SK-N-SH treated with all-trans-retinoic acid at 6 μM for 48 hours (cell line): ENCODE measurements at places on chromosomes 13 and 19.

GRCh38 chr13:113981194-113981605, 7.3 kb upstream of the C13orf46 start:
- no peak for ATAC-seq

GRCh38 chr19:33562636-33563035, 41.0 kb upstream of the PEPD start:
- no peak for ATAC-seq

GRCh38 chr19:49363268-49364082, at the start of gene DKKL1:
TSS of gene DKKL1 (plus strand) at chr19:49363877. CDS start at chr19:49363999, 122 bp downstream.
- peak; percentile 84 for ATAC-seq

DNA sequence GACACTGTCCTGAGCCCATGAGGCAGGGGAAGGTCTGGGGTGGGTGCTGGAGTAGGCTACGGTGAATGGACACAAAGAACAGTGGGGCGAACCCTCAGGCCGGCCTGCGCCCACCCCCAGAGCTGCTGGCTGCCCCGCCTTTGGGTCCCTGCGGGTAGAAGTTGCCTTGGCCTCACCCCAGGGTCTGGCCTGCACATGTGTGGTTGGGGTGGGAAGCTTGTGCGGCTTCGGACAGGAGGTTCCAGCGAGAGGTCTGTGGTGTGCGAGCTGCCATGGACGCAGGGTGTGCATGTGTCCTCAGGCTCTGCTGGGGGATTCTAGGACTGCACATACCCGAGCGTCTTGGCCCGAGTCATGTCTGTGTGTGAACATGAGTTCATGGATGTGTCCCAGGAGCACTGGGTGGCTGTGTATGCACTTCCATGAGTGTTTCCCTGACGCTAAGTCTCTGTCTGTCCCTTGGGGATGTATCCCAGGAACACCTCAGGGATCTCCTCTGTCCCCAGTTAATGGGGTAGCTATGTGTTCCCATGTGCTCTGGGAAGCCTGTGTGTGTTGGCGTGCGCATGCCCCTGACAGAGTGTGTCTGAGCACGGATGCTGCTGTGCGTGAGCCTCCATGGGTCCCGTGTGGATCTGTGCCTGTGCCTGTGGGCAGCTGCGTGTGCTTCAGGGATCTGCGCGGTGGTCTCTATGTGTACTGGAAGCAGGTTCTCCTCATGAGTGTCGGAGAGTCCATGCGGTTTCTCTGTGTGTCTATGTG, 20.8 kb upstream of the POU2F2 start:
- ATAC-seq, result no peak

DNA sequence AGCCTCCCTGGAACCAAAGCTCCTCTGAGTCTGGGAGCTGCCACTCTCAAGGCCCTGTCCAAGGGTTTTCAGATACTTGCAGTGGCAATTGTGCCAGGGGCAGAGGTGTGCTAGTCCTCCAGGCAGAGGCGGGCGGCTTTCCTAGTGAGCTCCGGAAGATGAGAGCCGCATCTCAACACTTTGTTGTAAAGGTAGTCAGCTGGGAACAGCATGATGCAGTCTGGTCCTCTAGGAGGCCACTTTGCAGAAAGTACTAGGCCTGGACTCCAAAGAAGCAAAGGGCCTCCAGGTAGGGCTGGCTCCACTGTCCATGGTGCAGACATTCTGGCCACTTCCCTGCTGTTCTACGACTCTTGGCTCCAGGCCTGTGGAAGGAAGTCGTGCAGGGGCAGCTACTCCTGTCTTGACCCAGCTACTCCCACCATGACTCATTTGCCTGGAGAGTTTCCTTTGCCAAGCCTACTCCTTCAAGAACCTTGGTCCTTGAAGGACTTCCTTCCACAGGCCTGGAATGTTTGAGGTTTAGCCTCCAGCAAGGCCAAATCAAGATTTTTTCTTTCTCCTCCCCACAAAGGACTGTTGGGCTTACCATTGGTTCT, 9.9 kb upstream of the ZNF536 start:
- no peak for ATAC-seq

- ATAC-seq, result no peak
These were observed 245.3 kb upstream of the NBEA start for GRCh38 chr13:34696741-34697140.

- no peak; the same call in 2 of the 3 replicates for ATAC-seq
These were observed 74.9 kb downstream of the ALOX5AP start for GRCh38 chr13:30810261-30810701.

DNA sequence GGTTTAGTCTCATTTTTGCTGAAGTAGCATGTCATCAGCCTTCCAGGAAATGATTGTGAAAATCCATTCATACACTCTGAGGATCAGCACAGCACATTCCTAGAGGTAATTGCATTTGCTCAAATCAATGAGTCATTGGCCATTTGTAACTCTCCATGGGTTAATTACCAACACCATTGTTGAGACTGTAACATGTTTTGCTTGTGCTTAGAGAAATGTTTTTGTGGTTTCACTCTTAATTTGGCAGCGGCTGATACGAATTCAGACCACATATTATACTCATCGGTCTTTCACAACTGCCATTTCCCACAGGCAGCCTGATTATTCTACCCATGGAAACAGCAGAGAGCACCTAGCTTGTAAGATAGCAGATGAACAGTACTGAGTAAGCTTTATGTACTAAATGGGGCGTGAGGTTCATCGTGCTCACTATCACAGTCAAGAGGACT, 110.3 kb downstream of the NHLRC3 start:
- no peak for ATAC-seq

DNA sequence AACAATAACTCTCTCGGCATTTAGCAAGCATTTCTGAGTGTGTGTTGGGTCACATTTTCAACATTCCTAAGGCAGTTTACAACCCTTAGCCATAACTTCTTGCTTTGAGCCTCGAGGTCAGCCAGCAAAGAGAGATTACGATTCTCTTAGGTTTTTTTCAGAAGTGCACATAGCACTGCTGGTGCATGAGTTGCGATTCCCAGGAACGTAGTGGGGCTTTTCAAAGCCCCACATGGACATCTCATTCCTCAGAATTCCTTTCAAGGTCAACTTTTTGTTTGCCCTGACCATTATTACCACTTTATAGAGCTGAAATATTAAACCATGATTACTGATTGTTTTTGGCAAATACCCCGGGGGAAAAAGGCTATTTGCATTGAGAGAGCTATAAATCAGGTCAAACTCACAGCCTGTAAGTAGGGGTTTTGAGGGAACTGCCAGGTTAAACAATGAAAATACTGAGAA, 705.3 kb downstream of the GPC5 start:
- no peak for ATAC-seq

GRCh38 chr13:30998136-30999088, 66.0 kb downstream of the TEX26 start:
- ATAC-seq, result peak; percentile 94

- no peak for ATAC-seq
These were observed 4.3 kb upstream of the PTGER1 start for GRCh38 chr19:14479309-14479974.

DNA sequence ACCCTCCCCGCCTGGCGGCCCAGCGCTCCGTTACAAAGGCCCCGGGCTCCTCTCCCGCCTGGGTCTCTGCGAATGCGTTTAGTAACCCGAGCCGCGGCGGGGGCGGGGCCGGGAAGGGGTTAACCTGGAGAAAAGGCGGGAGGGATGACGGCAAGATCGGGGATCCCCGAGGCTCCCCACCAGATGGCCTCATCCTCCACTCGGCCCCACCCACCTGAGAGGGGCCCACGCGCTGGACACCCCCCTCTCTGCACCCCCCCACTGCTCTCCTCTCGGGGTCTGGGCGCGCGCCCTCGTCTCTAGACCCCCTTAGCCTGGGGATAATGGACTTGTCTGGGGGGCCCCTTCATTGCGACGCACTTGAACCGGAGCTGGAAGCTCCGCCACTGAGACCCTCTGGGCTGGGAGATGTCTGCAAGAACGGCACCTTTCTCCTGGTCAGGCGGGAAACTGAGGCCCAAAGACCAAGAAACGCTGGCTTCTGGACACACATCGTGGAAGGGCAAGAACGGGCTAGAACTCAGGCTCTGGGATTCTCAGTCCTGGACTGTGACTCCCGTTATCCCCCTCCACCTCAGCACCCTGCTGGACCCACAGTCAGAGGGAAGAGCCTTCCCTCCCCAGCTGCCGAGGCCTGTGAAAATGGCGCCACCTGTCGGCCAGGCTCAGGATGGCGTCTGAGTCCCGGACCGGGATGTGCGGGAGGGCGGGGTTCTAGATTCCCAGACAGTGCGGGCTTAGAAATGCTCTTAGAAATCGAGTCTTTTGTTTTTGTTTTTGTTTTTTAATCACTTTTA, 2.9 kb upstream of the LTBP4 start:
- peak; percentile 81 for ATAC-seq

- no peak for ATAC-seq
These were observed 45.7 kb upstream of the C1QTNF9 start for GRCh38 chr13:24263632-24264031.

GRCh38 chr19:36572593-36573019, 486 bp downstream of the ZNF529 start:
- ATAC-seq, result peak; percentile 11

DNA sequence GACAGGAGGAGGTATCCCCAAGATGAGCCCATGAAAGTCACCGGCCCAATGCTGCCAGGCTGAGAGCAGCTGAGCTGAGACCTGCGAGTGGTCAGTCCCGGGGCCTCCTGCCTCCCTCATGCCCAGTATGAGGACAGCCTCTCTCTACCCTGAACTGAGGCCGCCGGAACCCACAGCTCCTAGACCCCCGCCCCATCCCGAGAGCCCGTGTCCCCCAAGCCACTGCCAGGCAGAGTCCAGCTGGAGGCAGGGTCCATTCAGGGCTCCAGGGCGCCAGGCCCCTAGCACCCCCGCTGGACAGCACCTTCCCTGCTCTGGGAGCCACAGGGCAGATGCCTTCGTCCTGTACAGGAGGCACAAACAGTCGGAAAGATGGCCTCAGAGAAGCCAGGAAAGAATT, 38.7 kb downstream of the MLLT1 start:
- no peak for ATAC-seq

GRCh38 chr19:8041531-8041931, 11.0 kb upstream of the CCL25 start:
- ATAC-seq, result no peak; the same call in 2 of the 3 replicates

DNA sequence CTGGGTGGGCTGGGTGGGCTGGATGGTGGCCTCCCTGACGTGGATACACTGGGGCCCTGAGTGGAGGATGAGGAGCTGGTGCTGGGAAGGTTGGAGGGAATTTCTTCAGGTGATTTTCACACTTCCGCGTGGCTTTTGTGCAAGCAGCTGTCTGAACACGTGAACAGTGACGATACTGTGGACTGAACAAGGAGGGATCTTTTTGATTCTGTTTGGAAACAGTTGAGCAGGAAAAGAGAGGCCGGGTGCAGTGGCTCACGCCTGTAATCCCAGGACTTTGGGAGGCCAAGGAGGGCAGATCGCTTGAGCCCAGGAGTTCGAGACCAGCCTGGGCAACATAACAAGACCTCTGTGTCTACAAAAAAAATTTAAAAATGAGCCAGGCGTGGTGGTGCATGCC, 9.1 kb upstream of the GTF2F1 start:
- ATAC-seq, result no peak

- ATAC-seq, result peak; percentile 64
These were observed 764 bp downstream of the MIR17HG start for GRCh38 chr13:91347996-91348905.

- no peak for ATAC-seq
These were observed 32.5 kb downstream of the MARK4 start for GRCh38 chr19:45283443-45284033.

DNA sequence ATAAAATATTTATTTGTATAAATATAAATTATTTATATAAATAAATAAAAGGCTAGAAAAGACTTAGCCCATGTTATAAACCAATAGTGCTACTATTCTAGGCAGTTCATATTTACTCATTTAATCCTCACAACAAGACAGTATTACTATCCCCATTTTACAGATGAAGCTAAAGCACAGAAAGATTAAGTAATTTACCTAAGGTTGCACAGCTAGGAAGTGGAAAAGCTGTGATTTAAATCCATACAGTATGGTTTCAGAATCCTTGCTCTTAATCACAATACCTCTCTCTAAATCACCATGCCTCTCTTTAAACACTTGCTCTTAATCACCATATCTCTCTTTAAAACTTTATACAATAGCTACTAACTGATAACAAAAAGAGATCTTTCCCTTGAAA, 13.8 kb downstream of the SPRYD7 start:
- no peak for ATAC-seq

GRCh38 chr13:113930671-113931637, 42.9 kb downstream of the C13orf46 start:
- ATAC-seq, result no peak
